Astrocyte of the spinal cord (primary cell): ENCODE measurements at places on chromosomes 16 and 17.

- no peak for DNase-seq
These were observed 29.8 kb upstream of the PLLP start for GRCh38 chr16:57314161-57314785.

DNA sequence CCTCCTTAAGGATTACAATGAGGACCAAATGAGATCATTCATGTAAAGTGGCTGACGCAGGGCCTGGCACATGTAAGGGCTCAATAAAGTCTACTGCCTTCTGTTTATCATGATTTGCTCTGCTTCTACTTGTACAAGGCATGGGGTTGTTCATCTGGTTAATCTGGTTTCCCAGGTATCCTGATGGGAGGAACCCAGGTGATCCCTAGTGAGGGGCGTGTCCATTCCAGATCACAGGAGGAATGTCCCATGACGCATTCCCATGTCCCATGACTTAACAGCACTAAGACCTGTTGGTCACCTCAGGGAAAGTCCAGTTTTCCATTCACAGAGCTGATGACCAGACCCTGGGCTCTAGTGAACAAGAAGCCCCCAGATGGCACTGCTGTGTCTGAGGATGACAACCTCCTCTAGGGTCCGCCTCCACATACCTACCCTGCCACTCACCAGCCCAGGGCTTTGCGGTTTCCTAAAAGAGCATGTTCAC is 11.5 kb upstream of the TPPP3 start:
- DNase-seq = no peak

DNA sequence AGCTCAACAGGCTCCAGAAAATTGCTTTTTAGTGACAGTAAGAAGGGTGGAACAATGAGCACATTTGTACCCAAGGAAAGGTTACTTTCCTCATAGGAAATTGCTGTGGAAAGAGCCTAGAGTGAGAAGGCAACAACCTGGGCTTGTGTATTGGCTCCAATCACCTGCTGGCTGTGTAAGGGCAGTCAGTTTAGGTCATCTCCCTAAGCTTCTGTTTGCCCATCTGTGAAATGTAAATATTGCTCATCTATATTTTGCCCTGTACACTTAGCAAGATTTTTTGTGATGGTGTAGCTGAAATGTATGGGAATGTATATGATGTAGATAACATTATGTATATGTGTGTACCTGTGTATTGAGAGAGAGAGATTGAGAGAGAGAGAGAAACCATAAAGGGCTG is 225.2 kb upstream of the MPHOSPH6 start:
- no peak for DNase-seq

DNA sequence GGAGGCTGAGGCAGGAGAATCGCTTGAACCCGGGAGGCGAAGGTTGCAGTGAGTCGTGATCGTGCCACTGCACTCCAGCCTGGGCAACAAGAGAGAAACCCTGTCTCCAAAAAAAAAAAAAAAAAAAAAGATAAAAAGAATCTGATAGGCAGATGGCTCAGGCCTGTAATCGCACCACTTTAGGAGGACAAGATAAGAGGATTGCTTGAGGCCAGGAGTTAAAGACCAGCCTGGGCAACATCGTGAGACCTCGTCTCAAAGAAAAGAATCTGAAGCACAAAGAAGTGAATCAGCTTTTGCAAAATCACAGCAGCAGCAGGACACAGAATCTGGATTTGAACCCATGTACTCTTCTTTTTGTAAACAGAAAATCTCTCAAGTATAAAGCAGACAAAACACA is 7.6 kb downstream of the NOB1 start:
- no peak for DNase-seq

DNA sequence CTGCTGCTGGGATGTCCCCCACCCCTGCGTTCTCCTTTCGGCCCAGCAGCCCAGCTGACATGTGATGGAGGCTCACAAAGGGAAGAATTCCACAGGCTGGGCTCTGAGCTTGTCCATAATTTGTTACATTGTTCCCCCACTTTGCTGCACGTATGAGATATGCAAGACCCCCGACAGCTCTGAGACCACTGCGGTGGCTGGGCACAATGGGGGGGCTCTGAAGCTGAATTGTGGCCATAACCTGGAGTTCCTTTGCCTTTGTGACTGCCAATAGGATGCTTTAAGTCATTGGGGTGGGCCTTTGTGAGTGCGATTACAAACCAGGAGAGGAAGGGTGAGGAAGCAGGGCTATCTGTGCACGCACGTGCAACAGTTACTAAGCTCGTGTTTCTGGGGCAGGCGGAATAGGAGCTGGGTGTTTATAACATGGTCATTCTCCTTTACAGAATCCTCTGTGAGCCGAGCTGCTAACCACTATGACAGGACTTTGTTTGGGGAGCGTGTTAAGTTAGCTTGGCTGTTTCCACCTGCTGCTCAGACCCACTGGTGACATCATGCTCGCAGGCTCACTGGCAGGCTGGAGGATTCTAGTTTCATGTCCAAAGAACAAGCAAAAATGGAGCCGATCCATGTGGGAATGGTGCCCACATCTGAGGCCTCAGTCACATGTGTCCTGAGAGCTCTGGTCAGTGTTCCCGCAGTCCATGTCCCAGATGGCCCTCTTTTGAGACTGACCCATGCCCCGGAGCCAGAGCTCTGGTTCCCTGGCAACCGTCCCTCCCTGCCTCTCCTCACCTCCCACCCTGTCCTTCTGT is 208.3 kb upstream of the SALL1 start:
- DNase-seq = peak; percentile 28

DNA sequence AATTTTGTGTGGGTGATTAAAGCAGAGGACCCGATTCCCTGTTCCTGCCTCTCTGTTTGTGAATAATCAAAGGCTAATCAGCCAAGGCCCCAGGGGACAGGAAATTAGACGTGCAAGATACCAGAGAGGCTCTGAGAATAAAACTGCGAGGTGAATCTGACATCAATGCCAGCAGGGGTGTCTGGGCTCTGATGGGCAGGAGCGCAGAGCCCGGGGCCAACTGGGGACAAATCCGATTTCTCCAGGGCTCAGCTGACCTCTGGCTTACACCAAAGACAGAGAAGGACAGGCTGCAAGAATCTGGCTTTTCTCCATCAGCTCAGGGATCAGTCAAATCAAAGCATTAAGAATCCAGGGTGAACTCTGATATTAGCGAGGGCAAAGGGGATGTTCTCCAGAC is 174.3 kb downstream of the XYLT1 start:
- no peak for DNase-seq

GRCh38 chr17:78705071-78705470 is 77.0 kb downstream of the CYTH1 start:
- no peak for DNase-seq

GRCh38 chr16:67933805-67934204 is 2.1 kb upstream of the CTRL start:
- no peak for DNase-seq

- DNase-seq = no peak
These were observed 203.5 kb upstream of the GOT2 start for GRCh38 chr16:58937661-58938060.

DNA sequence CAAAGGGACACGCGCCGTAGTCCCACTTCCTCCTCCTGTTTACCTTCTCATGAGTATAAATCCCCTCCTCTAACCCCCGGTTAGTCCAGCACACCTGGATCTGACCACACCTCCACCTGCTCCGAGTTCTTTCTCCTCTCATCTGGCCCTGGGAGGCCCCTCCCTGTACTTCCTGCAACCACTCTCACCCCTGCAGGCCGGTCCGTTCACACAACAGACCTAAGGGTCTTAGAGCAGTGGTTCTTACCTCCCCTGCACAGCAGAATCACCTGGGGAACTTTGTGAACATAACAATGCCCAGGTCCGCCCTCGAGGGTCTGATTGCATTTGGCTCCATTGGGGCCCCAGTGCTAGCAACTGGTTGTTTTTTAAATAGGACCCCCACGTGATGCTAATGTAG is 24.8 kb downstream of the TMEM114 start:
- no peak for DNase-seq

- DNase-seq = peak; percentile 71
These were observed 67.4 kb downstream of the MYO18A start for GRCh38 chr17:29112771-29113295.
